ENCODE measurements at places on chromosomes 2 and 18. TPM values are rescaled to one million over a fixed set of nuclear protein-coding genes. Genes with fewer than 3 reads are reported as not detected.

GRCh38 chr2:145017149-145017548, 497.2 kb upstream of the ZEB2 start:
- no peak for DNase-seq

DNA sequence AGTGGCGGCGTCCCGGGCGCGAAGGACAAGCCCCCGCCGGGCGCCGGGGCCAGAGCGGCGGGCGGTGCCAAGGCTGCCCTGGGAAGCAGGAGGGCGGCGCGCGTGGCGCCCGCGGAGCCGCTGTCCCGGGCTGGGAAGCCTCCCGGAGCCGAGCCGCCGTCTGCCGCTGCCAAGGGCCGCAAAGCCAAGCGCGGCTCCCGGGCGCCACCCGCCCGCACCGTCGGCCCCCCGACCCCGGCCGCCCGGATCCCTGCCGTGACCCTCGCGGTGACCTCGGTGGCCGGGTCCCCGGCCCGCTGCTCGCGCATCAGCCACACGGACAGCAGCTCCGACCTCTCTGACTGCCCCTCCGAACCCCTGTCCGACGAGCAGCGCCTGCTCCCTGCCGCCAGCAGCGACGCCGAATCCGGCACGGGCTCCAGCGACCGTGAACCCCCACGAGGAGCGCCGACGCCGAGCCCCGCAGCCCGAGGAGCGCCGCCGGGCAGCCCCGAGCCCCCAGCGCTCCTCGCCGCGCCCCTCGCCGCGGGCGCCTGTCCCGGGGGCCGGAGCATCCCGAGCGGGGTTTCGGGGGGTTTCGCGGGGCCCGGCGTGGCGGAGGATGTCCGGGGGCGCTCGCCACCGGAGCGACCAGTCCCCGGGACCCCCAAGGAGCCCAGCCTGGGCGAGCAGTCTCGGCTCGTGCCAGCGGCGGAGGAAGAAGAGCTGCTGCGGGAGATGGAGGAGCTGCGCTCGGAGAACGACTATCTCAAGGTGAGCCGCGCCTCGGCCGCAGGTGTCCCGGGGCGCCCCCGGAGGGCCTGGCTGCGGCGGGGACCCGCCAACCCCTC, 820 bp downstream of the MTCL1 start:
- no peak for DNase-seq

GRCh38 chr2:172588931-172589330, 33.0 kb downstream of the PDK1 start:
- no peak for DNase-seq

- no peak for DNase-seq
These were observed 130.5 kb upstream of the MGAT5 start for GRCh38 chr2:134123332-134123731.

The IGFBP5 gene
- total RNA-seq = 334 TPM

The CYTIP gene
- total RNA-seq = 0.82 TPM

The REG1B gene
- total RNA-seq = not detected

DNA sequence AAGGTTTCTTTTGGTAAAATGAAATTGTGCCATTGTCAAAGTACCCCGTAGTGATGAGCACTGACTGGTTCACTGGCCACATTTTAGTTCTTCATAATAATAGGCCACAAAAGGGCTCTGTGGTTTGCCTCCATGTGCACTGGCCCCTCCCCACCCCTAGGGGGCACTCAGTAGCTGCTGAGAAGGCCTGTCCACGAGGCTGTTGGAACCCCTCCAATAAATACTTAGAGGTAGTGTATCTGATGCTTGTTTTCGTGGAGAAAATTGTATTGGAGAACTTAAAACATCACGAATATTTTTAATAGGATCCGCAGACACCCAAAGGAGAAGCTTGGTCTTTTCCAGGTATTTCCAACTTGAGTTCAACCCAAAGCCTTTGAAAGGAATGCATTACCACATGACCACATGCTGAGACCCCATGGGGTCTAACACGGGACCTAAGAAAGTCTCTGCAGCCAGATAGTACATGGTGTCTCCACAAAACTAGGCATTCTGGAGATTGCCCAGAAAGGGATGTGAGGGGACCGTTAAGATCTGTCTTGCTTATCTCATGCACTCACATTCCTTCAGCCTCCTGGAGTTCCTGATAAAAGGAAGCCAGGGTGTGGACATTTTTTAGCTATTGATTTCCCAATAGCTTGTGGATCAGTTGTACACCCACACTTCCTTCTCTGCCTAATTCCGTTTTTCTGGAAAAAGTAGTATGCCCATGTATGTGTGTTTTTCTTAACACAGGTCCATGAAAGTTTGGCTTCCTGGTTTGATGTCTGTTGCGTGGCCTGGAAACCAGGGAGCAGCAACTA, 28.5 kb upstream of the NOSTRIN start:
- DNase-seq = peak; percentile 81

Data from fibroblast of the aortic adventitia (primary cell).